Amygdala (tissue), 56 donors: ENCODE measurements at places on chromosomes 12 and 14.
A peak's percentile ranks its signal among the peaks of the same experiment; 100 is the strongest.

- no peak for DNase-seq
These were observed 97.8 kb downstream of the PCNX1 start for GRCh38 chr14:71005076-71005475.

DNA sequence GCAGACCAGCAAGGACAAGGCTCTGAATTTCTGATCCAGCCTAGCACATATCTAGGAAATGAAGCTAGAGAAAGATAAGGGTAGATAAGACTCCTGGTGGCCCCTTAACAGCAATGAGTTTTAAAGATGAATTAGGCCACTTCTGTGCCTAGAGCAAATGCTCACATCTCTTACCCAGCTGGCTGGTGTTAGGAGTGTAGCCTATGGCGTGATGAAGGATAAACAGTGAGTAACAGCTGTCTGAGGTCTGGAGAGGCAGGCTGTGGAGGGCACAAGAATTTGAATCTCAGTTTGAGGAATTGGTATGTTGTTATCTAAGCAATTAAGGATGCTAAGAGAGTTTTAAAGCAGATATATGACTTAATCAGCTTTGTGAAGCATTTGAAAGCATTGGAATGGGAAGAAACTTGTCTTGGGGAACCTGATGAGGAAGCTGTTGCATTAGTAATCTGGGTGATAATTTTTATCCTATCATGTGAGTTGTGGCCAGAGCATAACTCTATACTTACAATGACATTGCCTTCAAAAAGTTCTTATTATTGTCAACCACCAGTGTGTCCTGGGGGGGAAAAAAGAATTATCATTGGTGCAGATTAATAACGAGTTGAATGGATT is 161.8 kb downstream of the SRGAP1 start:
- no peak for DNase-seq

DNA sequence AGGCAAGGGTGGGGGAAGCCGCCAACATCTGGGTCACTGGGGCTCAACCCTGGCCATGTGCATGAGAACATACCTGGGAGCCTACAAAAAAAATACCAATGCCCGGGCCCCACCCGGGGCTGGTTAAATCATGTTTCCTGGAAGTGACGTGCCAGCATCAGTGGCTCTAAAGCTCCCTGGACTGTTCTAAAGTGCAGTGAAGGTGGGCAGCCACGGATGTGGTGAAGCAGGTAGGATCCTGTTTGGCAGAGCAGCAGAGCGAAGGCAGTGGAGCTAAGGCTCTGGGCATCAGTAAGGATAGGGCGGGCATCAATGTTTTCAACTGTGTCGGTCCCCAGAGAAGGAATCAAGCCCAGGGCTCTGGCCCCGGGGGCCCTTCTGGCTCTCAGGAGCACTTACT is 525 bp upstream of the GPR68 start:
- no peak for DNase-seq

DNA sequence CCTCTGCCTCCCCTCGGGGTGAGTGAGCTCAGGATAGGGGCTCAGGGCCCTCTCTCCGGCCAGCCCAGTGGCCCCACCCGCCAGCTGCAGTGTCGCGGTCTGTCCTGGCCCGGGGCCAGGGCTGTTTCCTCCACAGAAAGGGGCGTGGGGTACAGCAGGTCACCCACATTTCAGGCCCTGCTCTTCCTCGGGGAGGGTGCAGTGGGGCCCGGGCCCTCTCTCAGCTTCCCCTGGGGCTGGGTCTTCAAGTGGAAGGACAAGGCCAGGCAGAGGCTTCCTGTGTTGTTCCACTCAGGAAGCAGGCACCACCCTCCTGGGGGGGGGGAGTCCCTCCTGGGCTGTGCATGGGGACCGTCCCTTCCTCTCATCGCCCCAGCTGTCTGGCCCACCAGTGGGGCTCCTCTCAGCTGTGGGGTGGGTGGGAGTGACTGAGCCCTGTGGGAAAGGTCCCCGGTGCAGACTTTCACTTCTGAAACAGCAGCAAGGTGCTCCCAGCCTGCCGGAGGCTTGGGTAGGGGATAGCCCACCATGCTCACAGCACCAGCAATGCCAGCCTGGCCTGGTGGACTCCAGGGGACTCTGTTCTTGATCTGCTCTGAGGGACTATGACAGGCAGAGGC is 3.7 kb downstream of the GPR132 start:
- no peak for DNase-seq

- DNase-seq, result no peak
These were observed 14.9 kb upstream of the SLC8A3 start for GRCh38 chr14:70203686-70204085.

DNA sequence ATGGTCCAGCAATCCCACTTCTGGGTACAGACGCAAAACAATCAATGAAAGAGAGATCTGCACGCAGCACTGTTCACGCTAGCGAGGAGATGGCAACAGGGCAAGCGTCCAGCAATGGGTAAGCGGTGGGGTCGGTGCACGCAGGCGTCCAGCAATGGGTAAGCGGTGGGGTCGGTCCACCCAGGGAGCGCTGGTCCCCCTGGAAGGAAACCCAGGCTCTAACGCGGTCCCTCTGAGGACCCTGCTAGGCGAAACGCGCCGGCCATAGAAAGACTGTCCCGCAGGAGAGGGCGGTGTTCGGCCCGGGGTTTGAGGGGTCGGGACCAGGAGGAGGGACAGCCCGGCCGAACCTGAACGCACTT is 618 bp upstream of the PGAM5 start:
- DNase-seq, result no peak

GRCh38 chr12:64760808-64761573 is 1.8 kb upstream of the GNS start:
- DNase-seq, result no peak

- no peak for DNase-seq
These were observed 74.2 kb downstream of the ZFC3H1 start for GRCh38 chr12:71589478-71589881.

DNA sequence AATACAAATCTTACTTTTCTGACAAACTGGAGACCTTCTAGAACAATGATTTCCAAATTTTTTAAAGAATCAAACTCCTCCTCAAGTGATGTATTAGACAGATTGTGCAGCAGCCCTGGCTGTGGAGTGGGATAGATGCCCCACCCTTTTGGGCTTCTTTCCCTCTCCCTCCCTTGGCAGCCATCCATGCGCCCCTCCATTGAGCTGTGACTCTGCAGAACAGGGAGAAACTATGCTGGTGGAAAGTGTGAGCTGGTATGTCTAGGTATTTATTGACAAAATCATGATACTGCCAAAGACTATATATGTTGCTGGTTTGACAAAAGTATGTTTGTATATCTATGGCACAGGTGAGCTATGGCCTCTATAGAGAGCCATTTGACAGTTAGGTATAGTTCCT is 138.5 kb downstream of the KTN1 start:
- DNase-seq, result no peak

GRCh38 chr14:93161411-93161940 is 23.2 kb downstream of the MOAP1 start:
- no peak for DNase-seq

DNA sequence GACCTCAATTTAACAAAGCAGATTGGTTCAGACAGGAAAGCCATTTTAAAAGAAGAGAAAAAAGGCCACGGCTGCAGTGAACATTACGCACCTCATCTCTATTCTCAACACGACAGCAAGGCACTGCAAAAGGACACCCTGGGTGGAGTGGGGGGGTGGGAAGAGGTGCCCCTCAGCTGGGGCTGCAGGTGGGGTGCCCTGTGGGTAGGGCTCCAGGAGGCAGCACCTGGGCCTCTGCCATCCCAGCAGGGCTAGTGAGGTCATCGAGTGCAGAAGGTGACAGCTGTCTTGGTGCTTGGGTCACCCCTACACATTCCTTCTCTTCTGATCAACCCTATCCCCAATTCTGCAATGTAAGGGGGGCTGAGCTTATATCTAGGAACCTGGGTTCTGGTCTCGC is 142.9 kb upstream of the PRMT8 start:
- no peak for DNase-seq

DNA sequence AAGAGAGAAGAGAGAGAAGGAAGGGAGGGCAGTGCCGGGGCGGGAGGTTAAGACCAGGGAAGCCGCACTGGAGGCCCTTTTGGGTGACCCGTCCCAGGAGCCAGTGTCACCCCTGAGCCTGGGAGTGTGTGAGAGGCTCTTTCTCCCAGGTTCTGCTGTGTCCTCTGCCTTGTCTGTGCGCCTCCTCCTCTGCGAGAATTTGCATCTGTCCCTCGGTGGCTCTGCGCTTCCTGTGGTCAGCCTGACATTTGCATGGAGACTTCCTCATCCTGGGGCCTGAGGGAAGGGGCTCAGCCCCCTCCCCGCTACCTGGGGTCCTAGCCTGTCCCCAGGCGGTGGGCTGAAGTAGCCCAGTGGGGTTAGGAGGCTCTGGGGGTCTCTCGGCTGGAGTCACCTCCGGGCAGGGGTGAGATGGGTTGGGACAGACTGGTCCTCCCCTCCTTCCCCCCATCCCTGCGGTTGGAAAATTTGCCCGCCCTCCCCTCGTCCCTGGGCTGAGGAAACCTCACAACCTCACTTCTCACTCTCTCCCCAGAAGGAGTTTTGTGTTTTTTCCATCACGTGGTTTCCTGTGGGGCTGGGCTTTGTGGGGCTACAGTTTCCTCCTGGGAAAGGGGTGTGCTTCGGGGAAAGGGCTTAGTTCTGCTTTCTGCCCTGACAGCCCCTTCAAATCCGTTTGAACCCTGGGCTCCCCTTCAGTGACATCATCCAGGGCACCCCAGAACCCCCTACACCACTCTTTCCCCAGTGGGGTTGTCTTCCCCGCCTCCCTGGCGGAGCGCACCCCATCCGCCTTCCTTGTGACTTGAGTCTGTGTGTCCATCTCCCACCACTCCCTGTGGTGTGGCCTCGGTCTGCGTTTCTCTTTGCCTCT is 2.5 kb downstream of the PTPN6 start:
- DNase-seq, result no peak

- peak; percentile 58 for DNase-seq
These were observed at the start of gene ACRBP for GRCh38 chr12:6647083-6647604. TSS of gene ACRBP (minus strand) at chr12:6647432. CDS start at chr12:6647366, 66 bp downstream.

DNA sequence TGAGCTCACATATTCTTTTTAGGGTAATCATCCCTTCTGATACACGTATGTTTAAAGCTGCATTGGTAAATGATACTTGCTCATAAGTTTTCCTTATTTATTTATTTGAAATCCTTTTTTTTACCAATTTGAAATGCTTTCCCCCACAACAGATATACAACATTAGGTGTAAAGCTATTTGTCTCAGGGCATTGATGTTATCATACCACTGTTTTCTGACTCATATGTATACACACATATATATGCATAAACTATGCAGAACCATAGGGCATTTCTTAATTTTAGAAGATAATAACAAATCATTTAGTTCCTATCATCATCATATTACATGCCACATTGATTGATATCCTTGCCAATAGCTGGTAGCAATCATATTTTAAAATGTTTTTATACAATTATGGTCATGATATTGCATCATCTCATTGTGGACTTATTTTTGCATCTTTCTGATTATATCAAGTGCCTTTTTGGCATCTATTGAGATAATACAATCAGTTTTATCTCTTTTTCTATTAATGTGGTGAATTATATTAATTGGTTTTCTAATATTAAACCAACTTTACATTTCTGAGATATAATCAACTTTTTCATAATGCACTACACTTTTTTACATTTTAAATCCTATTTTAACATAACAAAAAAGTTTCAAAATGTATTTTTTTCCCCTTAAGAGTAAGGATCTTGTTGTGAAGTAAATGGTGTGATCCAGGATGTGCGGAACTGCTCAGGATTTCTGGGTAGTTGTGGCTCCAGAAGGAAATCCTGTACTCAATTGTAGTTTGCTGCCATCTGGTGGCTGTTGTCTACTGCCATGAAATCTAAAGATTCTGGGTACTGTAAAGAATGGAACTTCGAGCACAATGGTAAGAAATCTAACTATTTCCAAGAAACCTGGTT is 16.7 kb downstream of the OR9K2 start:
- DNase-seq, result no peak

DNA sequence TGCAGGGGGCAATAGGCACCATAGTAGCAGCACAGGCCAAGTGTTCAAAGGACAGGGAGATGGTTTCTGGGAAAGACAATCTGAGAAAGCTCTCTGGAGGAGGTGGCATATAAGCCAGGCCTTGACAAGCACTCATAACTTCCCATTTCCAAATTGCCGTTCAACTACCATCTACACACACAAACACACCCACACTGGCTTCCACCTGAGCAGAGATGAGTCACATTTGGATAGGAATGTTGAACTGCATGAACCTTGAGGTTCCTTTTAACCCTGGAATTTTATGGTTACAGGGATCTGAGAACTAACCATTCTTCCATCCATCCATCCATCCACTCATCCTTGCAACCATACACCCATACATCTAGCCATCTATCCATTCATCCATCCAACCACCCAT is 86.6 kb downstream of the KSR2 start:
- DNase-seq, result no peak

GRCh38 chr12:76784600-76785051 is 20.7 kb downstream of the ZDHHC17 start:
- no peak for DNase-seq

- DNase-seq, result no peak
These were observed 579.1 kb downstream of the SLC16A7 start for GRCh38 chr12:60174941-60175340.
